ENCODE measurements at places on chromosomes 13 and 19.

GRCh38 chr13:77338961-77339401 is 12.1 kb upstream of the MYCBP2 start:
- ATAC-seq, result no peak
- no peaks in the 10 kb centered on the region for H3K27me3 ChIP-seq
- H3K4me1 ChIP-seq, result no peaks in the 10 kb centered on the region
- H3K4me3 ChIP-seq, result no peak overlapping the region

- no peak overlapping the region for H3K4me3 ChIP-seq
- ATAC-seq, result no peak
- no peak overlapping the region for H3K27ac ChIP-seq
- H3K4me1 ChIP-seq, result no peaks in the 10 kb centered on the region
- no peaks in the 10 kb centered on the region for H3K36me3 ChIP-seq
Observed at GRCh38 chr13:97018029-97018819, 23.9 kb upstream of the OXGR1 start.

DNA sequence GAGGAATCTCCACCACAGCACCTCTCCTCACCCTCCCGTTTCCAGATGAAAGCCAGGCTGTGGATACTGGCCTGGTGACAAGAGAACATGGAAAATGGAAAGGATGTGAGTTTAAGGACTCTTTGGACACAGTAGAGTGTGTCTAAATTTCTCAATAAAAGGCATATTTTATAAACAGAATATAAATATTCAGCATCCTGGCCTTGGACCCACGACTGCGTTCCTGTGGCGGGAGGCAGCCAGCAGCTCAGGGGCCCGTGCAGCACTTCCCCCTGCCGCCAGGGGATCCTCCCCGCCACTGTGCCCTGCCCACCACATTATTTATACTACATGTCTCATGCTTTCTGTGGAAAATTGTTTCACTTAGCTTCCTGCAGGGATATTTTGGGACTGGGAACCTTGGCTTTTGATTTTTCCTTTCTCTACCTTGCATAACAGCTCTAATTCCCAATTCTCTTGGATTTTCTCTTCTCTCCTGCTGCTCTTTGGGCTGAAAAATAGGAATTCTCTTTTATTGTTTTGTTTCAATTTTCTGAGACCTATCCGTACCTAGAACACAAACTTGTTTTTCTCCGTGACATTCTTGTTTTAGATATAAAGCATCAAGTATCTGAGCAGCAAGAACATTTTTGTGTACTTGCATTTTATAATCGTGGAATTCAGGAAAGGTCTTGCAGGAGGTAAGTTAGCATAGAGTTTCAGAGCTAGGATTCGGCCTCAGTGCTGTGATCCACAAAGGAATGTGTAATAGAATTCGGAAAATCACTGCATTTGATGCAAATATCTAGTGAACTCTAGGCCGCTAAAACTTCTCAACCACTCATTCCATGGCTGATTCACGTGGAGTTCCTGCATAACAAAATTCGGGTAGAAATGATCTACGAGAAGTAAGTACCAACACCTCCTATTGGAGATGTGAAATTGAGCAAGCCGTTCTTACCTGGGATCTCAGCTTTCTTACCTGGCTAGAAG is 107.7 kb upstream of the SPATA13 start:
- H3K36me3 ChIP-seq, result no peaks in the 10 kb centered on the region
- H3K27me3 ChIP-seq, result no peaks in the 10 kb centered on the region
- H3K27ac ChIP-seq, result peak overlapping the region; percentile 60
- ATAC-seq, result peak; percentile 87

DNA sequence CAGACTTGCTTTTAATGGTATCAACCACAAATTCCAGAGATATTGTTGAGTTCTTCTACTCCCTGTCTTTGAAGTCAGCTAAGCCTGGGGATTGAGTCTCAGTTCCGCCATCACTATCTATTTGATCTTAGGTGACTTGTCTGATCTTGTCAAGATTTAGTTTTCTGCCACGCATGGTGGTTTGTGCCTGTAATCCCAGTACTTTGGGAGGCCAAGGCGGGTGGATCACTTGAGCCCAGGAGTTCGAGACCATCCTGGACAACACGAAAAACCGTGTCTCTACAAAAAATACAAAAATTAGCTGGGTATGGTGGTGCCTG is 376.9 kb downstream of the FGF9 start:
- no peak overlapping the region for H3K4me3 ChIP-seq
- H3K27me3 ChIP-seq, result no peaks in the 10 kb centered on the region
- no peak for ATAC-seq
- H3K4me1 ChIP-seq, result no peaks in the 10 kb centered on the region

Measured in gastroesophageal sphincter (tissue), 4 donors.